ENCODE measurements at places on chromosomes 7 and 10. TPM values are rescaled to one million over a fixed set of nuclear protein-coding genes. Genes with fewer than 3 reads are reported as not detected.
A peak's percentile ranks its signal among the peaks of the same experiment; 100 is the strongest.

DNA sequence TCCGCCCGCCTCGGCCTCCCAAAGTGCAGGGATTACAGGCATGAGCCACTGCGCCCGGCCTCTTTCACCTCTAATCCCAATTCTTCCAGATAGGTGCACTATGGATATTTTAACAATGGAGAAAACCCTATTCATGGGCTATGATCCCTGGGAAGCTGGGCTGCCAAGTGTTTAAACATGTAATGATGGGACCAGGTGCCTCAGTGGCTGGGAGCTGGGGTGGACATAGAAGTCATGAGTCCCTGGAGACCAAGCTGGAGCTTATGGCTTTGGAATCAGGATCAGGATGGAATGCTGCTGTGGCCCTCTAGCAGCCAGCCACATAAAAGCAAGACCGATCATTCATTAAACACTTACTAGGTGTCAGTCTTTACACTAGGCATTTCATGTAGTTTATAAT, 41.8 kb upstream of the IGFBP3 start:
- no peaks in the 10 kb centered on the region for H3K36me3 ChIP-seq
- no peak overlapping the region for H3K27ac ChIP-seq
- no peak overlapping the region for H3K4me3 ChIP-seq
- no peaks in the 10 kb centered on the region for H3K4me1 ChIP-seq

DNA sequence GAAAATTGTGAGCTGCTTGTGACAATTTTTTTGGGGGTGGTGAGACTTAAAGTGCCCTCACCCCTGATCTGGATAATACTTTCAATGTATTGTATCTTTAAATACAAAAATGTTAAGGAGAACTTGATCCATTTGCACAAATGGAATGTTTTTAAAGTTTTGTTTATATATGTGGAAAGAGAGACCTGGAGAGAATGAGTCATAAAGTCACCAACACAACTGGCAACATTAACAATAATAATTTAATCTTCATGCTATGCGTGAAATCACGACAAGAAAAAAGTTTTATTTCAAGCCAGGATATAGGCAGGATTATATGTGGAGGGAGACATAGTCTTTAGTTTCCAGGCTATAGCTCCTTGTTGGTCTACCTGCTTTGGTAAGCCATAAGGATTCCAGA, 537.5 kb downstream of the GPAM start:
- H3K4me1 ChIP-seq, result no peaks in the 10 kb centered on the region
- no peak overlapping the region for H3K27ac ChIP-seq
- no peaks in the 10 kb centered on the region for H3K27me3 ChIP-seq
- DNase-seq, result no peak

GRCh38 chr10:122338609-122339441, 35.7 kb upstream of the PLEKHA1 start:
- DNase-seq, result no peak
- no peaks in the 10 kb centered on the region for H3K27me3 ChIP-seq
- no peaks in the 10 kb centered on the region for H3K4me1 ChIP-seq
- no peaks in the 10 kb centered on the region for H3K36me3 ChIP-seq

DNA sequence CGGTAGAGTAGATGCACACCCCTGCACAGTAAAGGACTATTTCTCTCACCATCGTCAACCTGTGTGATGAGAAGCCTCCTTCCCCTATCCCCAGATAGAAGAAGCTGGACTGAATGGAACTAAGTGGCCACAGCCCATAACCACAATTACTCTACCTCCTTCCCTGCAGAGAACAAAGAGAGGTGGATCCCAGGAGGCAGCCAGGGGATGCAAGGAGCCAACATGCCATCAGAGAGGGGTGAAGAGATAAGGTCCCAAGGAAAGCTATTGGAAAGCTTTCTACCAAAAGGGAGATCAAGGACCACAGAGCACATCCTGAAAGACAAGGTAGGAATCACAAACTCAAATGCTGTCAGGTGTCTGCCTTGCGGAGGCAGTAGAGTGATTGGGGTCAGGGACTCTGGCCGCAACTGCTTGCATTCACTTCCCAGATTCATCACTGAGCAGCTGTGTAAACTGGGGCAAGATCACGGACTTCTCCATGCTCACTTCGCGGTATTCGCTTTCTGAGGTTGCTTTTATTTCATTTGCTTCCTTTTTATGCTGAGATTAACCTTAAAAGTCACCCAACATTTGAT, 81.6 kb upstream of the MYO3A start:
- H3K4me1 ChIP-seq, result no peaks in the 10 kb centered on the region
- no peaks in the 10 kb centered on the region for H3K36me3 ChIP-seq
- H3K27ac ChIP-seq, result no peak overlapping the region
- no peak overlapping the region for H3K4me3 ChIP-seq
- H3K27me3 ChIP-seq, result no peaks in the 10 kb centered on the region

Gene PRPS1L1
- total RNA-seq, result not detected

- H3K4me1 ChIP-seq, result no peaks in the 10 kb centered on the region
- no peaks in the 10 kb centered on the region for H3K27me3 ChIP-seq
- DNase-seq, result no peak
- H3K4me3 ChIP-seq, result no peak overlapping the region
- H3K27ac ChIP-seq, result no peak overlapping the region
- no peaks in the 10 kb centered on the region for H3K36me3 ChIP-seq
Observed at GRCh38 chr10:48700071-48700470, 15.4 kb downstream of the WDFY4 start.

Gene TMEM236
- total RNA-seq, result 0.14 TPM

DNA sequence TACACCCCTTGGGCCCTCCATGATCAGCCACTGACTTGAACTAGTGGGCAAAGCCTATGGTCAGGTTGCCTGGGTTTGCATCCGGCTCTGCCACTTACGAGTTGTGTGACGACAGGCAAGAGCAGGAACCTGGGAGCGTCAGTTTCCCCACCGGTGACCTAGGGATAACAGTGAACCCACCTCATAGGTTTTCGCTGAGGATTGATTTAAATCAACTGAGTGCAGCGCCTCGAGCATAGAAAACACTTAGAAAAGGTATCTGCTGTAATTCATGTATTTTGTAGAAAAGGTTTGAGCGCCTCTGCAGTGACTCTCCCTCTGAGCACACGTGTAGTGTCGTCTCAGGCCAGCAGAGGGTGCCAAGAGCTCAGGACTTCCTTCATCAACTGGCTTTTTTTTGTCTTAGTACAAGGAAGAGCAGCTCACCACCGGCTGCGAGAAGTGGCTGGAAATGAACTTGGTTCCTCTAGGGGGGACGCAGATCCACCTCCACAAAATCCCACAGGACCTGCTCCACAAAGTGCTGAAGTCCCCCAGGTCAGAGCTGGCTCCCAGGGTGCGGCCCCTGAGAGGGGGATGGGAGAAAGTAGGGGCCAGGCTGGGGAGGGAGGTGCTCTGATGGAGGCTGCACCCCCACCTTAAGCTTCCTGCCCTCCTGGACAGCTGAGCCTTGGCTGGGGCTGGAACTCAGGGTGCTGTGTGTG, 27.7 kb downstream of the BTBD16 start:
- DNase-seq, result peak; percentile 40
- no peaks in the 10 kb centered on the region for H3K36me3 ChIP-seq
- H3K4me1 ChIP-seq, result peaks cover 13% of the 10 kb centered on the region
- no peak overlapping the region for H3K27ac ChIP-seq
- no peaks in the 10 kb centered on the region for H3K27me3 ChIP-seq

- H3K27me3 ChIP-seq, result no peaks in the 10 kb centered on the region
- H3K4me3 ChIP-seq, result no peak overlapping the region
- no peak overlapping the region for H3K27ac ChIP-seq
- no peaks in the 10 kb centered on the region for H3K4me1 ChIP-seq
- H3K36me3 ChIP-seq, result no peaks in the 10 kb centered on the region
Observed at GRCh38 chr10:110834629-110835301, 37.0 kb upstream of the PDCD4 start.

Gene GARIN1A
- 5.9 TPM for total RNA-seq

DNA sequence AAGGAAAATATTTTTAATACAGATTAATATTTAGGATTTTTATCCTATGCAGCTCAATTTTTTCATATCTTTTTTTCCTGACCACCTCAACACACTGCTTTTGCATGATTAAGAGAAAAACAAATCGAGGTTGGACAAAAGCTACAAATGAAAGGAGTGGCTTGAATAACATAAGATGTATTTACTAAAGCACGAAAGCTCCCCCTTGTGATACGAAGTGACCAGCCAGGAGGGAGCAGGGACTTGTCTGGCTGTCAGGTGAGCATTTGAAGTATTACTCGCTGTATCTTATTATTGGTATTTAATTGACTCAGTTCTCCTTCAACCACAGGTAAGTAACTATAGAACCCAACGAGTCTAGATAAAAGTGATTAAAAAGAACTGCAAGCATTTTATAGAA, 265.2 kb upstream of the PHF14 start:
- no peak overlapping the region for H3K27ac ChIP-seq
- DNase-seq, result no peak
- no peaks in the 10 kb centered on the region for H3K4me1 ChIP-seq
- H3K36me3 ChIP-seq, result no peaks in the 10 kb centered on the region
- H3K4me3 ChIP-seq, result no peak overlapping the region

DNA sequence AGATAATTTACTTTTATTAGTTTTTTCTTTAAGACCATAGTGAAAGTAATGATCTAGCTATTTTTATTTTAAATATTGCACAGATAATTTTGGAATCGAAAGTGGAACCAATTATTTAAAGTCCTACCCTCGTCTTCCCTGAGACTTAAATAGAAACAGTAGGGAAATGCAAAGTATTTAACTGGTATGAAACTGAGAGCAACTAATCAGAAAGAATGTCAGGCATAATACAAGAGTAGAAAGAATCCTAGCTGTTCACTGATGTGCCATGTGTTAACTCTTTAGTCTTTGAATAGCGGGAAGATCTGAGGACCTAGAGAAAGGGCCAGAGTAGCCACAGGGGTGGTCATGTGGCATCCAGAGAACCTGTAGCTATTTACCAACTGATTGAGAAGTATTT, 630.0 kb downstream of the NRG3 start:
- no peaks in the 10 kb centered on the region for H3K4me1 ChIP-seq
- H3K4me3 ChIP-seq, result no peak overlapping the region
- H3K27ac ChIP-seq, result no peak overlapping the region
- H3K27me3 ChIP-seq, result no peaks in the 10 kb centered on the region
- no peak for DNase-seq

DNA sequence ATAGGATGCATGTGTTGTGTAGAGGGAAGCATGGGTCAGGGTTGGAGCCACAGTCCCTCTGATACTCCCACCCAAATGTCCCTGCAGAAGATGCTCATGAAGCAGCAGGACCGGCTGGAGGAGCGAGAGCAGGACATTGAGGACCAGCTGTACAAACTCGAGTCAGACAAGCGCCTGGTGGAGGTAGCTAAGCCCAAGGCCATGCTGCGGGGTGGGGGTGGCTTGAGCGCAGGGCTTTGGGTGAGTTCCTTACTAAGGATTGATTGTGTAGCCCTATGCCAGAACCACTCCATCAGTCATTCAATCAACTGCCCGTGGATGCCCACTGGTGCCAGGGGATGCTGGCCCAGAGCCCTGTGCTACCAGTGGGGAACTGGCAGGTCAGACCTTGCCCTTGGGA, 10.3 kb downstream of the TRIM8 start:
- H3K4me3 ChIP-seq, result no peak overlapping the region
- DNase-seq, result no peak
- H3K4me1 ChIP-seq, result peaks cover 8% of the 10 kb centered on the region
- peaks cover 40% of the 10 kb centered on the region for H3K36me3 ChIP-seq
- H3K27me3 ChIP-seq, result no peaks in the 10 kb centered on the region

Gene KLHDC10
- total RNA-seq, result 40.3 TPM
